ENCODE measurements at places on chromosomes 7 and 10. TPM values are rescaled to one million over a fixed set of nuclear protein-coding genes. Genes with fewer than 3 reads are reported as not detected.

The MBL2 gene
- total RNA-seq = not detected

The GATA3 gene
- 303 TPM for total RNA-seq

The CTTNBP2 gene
- total RNA-seq = 7.6 TPM

The MPLKIP gene
- 41.3 TPM for total RNA-seq

The SH2D4B gene
- not detected for total RNA-seq

The R3HCC1L gene
- total RNA-seq = 23.6 TPM

The GHITM gene
- 142 TPM for total RNA-seq

Data from lower leg skin (tissue), 4 donors.